ENCODE measurements at places on chromosomes 6 and 20.

GRCh38 chr6:64932486-64932885 lies 774.5 kb downstream of the EYS start:
- no peak for DNase-seq

DNA sequence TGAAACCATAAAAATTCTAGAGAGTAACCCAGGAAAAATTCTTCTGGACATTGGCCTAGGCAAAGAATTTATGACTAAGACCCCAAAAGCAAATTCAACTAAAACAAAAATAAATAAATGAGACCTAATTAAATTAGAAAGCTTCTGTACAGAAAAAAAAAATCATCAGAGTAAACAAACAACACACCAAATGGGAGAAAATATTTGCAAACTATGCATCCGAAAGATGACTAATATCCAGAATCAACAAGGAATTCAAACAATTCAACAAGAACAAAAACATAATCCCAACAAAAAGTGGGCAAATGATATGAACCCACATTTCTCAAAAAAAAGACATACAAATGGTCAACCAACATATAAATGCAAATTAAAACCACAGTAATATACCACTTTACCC lies 242.6 kb upstream of the CDYL start:
- no peak for DNase-seq

- no peak for DNase-seq
These were observed 989.7 kb upstream of the FLRT3 start for GRCh38 chr20:15327123-15327522.

- peak; percentile 82 for DNase-seq
These were observed 105.0 kb downstream of the PREX1 start for GRCh38 chr20:48722737-48723191.

GRCh38 chr6:93213028-93213427 lies 206.3 kb downstream of the EPHA7 start:
- DNase-seq: no peak

DNA sequence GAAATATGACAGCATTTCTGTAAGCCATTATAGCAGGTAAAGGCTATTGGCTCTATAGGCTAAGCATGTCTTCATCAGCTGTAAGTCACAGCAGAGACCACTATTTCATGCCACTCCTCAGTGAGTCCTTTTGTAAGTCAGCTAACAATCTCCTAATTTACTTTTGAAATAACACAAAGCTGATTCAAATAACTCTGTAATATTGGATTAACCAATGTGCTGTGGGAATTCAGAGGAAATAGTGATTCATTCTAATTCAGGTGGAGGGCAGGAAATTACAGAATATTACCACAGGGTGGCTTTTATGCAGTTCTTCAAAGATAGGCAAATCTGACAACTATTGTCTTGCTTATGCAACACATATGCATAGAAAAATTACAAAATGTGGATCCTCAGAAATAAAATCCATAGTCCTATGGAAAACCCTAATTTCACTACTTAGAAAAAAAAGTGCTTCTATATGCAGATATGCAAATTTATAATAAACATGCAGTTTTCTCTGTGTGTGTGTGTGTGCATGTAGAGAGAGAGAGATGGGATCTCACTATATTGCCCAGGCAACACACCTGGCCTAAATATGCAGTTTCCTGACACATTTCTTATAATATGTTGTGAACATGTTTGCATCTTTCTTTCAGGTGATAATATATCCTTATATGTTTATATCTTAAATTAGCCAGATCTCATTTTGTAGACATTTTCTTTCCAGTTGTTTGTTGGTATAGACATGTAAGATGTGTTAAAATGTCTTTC lies 4.8 kb upstream of the SMIM28 start:
- no peak for DNase-seq

GRCh38 chr6:170102038-170102437 lies 188.8 kb downstream of the DLL1 start:
- DNase-seq: no peak

DNA sequence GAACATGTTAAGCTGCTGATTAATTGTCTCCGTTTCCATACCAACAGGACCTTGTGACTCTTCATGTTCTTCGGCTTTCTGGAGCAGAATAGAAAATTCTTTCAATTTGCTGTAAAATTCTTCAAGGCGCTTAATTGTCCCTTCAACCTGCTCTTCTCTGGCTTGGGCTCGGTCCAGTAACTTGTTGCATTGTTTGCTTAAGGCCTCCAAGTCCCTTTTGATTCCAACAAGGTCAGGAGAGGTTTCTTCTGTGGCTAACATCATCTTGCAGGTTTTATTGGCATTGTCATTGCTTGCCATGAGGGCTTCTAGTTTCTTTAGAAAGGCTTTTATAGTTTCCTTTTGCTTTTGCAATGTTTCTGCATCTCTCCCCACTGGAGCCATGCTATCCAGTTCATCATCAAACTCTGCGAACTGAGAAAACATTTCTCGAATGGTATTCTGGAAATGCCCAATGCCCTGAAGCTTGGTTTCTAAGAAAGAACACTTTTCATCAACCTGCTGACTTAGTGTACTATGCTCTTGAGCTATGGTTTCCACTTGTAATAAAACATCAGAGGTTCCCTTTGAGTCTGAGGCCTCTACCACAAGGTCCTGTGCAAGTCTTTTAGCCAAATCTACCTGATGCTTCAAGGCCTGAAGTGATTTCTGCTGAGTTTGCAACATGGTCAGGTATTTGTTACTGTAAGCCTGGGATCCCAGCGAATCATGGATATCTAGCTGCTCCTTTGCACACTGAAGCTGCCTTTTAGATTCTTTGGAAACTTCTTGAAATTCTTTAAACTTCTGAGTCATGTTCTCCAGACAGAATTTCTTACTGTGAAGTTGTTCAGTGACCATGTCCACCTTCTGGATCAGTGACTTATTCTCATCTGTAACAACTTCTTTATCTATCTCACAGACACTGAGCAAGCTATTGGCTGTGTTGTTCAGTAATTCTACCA lies 90.2 kb downstream of the DST start:
- no peak for DNase-seq

GRCh38 chr20:64038565-64039292 lies 2.7 kb downstream of the C20orf204 start:
- DNase-seq: peak; percentile 52

DNA sequence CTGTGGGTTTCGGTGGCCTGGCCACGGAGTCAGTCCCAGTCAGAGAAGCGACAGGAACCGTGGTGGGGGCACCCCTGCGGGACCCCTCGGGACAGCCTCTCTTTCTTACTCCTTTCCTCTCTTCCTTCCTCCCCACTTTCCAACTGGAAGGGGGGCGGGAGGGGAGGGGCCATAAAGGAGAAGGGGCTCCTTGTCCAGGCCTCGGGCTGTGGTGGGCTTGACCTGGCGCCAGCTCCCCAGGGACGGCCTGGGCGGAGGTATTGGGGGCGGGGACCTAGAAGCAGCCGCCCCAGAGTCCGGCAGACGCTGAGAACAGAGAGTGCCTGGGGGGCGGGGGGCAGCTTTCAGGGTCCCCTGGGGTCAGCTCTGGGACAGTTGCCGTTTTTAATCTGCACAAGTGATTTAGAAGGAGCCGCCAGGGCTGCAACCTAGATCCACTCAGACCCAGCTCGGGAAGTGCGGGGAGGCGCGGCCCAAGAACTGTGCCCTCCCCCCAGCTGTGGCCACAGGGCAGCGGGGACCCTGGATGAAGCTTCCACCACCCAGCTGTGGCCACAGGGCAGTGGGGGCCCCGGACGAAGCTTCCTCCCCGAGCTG lies 6.4 kb upstream of the ABHD16B start:
- no peak for DNase-seq

- DNase-seq: no peak
These were observed 132.7 kb upstream of the TMEM170B start for GRCh38 chr6:11404838-11405237.

DNA sequence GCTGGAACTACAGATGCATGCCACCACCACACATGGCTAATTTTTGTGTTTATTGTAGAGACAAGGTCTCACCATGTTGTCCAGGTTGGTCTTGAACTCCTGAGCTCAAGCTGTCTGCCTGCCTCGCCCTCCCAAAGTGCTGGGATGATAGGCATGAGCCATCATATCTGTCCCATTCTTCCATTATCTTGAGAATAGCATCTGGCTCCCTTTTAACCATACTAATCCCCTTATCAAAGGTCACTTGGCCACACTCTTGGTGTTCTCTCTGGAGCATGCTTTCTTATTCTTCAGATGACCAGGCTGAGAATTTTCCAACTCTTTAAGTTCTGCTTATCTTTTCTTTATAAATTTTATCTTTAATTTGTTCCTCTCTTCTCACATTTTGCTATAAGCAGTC lies 15.9 kb upstream of the TRERF1 start:
- no peak for DNase-seq

- DNase-seq: peak; percentile 72
These were observed 53.3 kb downstream of the SLC22A23 start for GRCh38 chr6:3403238-3404173.

GRCh38 chr20:54038961-54039360 lies 31.4 kb downstream of the BCAS1 start:
- peak; percentile 18 for DNase-seq

- DNase-seq: no peak
These were observed 38.6 kb upstream of the VGLL2 start for GRCh38 chr6:117226778-117227177.

DNA sequence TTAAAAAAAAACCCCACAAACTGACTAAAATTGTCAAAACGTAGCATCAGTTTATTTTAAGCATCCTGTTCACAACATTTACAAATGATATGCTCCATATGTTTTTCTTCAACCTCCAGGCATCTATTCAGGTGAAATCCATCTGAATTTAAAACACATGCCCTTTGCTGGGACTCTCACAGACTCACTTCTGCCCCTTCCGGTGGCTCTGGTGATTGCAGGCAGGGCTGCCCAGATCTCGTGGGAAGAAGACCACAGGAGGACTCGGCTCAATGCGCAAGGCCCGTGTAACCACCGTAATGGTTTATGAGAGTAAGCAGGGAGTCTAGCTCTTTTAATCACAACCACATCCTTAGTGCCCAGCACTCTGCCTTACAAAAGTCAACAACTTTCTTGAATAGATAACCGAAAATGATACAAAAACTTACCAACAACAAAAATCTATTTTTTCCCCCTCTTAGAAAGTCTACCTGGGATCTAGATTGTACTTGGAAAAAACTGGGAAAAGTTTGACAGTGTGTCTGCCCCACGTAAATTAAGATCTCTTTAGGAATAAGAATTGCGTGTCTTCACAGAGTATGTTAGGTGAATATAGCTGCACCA lies 139.1 kb downstream of the KIF16B start:
- DNase-seq: no peak

DNA sequence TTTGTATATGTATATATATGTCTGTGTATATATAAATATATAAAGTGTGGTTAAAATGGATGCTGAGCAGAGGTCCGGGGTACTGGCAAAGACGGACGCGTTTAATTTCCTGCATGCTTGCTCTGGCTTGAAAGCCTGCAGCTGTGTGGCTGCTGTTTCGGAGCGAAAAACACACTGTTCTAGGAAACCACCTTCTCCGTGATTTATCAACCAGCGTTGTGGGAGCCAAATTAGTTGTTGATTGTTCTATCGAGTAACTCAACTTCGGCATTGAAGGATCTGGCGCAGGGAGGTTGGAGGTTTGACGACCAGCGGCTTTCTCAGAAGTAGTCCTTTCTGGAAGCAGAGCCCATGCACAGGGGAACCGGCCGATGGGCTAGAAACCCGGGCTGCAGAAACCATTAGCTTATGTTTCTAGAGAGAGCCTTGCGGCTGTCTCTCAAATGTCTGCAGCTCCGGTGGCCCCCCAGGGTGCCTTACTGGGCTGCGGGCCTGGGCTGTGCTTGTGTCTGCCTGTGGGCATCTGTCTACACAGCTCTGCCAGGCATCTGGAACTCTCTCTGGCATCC lies 81.8 kb downstream of the EDN3 start:
- DNase-seq: no peak

- DNase-seq: no peak
These were observed 140.3 kb downstream of the BCAS1 start for GRCh38 chr20:53929974-53930650.

DNA sequence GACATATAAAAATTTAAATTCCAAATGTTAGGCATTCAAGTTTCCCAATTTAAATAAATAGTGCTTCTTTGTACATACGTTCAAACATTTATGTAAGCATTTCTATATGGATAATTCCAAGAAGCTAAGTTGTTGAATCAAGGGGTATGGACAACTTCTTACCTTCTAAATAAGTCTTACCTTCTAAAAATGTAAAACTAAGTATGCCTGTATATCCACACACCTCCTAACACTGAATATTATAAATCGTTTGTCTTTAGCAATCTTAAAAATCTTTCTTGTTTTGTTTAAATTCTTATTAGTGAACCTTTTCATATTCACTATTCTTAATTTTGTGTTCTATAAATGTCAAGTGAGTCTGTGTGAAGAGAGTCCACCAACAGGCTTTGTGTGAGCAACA lies 2.5 kb upstream of the ZSCAN16 start:
- DNase-seq: no peak
